A549 treated with ZK216348 at 1 μM for 4 hours (cell line): ENCODE measurements at places on chromosomes 3 and 15. TPM values are rescaled to one million over a fixed set of nuclear protein-coding genes. Genes with fewer than 3 reads are reported as not detected.

Gene RARB
- 5.0 to 9.4 TPM (median 7.9 TPM) in 5 replicates for total RNA-seq

Gene CLDN16
- 0.07 to 0.34 TPM in 2 of 5 replicates, not detected in the others for total RNA-seq

Gene ABHD2
- total RNA-seq: 85.5 to 185 TPM (median 119 TPM) in 5 replicates

Gene RTP3
- total RNA-seq: not detected in 5 replicates

Gene RPL14
- total RNA-seq: 727 to 823 TPM (median 727 TPM) in 5 replicates

Gene BSN
- 0.04 to 0.16 TPM (median 0.16 TPM) in 5 replicates for total RNA-seq

Gene CYP11A1
- not detected in 5 replicates for total RNA-seq

Gene PLA2G4D
- total RNA-seq: not detected in 5 replicates

Gene PARP15
- total RNA-seq: not detected in 5 replicates

Gene FGF7
- not detected in 5 replicates for total RNA-seq

Gene SCN11A
- total RNA-seq: 0.02 TPM in 2 of 5 replicates, not detected in the others

Gene STT3B
- 77.0 to 102 TPM (median 82.8 TPM) in 5 replicates for total RNA-seq

Gene SOX2
- 0.52 to 0.72 TPM (median 0.60 TPM) in 5 replicates for total RNA-seq

Gene SIDT1
- 0.42 to 0.90 TPM (median 0.58 TPM) in 5 replicates for total RNA-seq

Gene LRRC15
- total RNA-seq: 0.09 to 0.24 TPM (median 0.14 TPM) in 5 replicates

Gene LRRIQ4
- not detected in 5 replicates for total RNA-seq

Gene SERF2
- total RNA-seq: 463 to 694 TPM (median 684 TPM) in 5 replicates

Gene HYAL1
- total RNA-seq: 0.24 to 0.80 TPM (median 0.46 TPM) in 5 replicates

Gene SLC51B
- total RNA-seq: 13.1 to 18.9 TPM (median 15.7 TPM) in 5 replicates

Gene WDR93
- 0.09 to 0.64 TPM (median 0.18 TPM) in 5 replicates for total RNA-seq

Gene GORASP1
- 24.0 to 39.8 TPM (median 32.8 TPM) in 5 replicates for total RNA-seq

Gene C3orf49
- not detected in 5 replicates for total RNA-seq

Gene FBN1
- total RNA-seq: 6.5 to 7.1 TPM (median 7.0 TPM) in 5 replicates

Gene NR2E3
- 0.20 to 0.23 TPM in 2 of 5 replicates, not detected in the others for total RNA-seq

Gene ZNF860
- 0.90 to 2.3 TPM (median 1.4 TPM) in 5 replicates for total RNA-seq

Gene DISP2
- 0.25 to 3.3 TPM (median 1.6 TPM) in 5 replicates for total RNA-seq

Gene BMF
- 0.87 to 1.6 TPM (median 1.1 TPM) in 5 replicates for total RNA-seq

Gene MME
- not detected in 5 replicates for total RNA-seq

Gene ADAMTS17
- total RNA-seq: 0.18 to 0.34 TPM in 2 of 5 replicates, not detected in the others

Gene EPHA3
- total RNA-seq: not detected in 5 replicates

Gene PLSCR2
- total RNA-seq: not detected in 5 replicates

Gene SLC27A2
- total RNA-seq: 32.0 to 42.0 TPM (median 33.3 TPM) in 5 replicates

Gene EXD1
- total RNA-seq: not detected in 5 replicates

Gene TTBK2
- 0.90 to 2.9 TPM (median 2.0 TPM) in 5 replicates for total RNA-seq

Gene SOX14
- total RNA-seq: not detected in 5 replicates

Gene GOLGA6A
- 0.06 TPM in 1 of 5 replicates, not detected in the others for total RNA-seq

Gene PLA1A
- total RNA-seq: 0.21 to 0.38 TPM (median 0.21 TPM) in 5 replicates

Gene DAPK2
- total RNA-seq: 2.8 to 4.9 TPM (median 4.2 TPM) in 5 replicates

Gene POLR2M
- total RNA-seq: 30.0 to 68.7 TPM (median 58.6 TPM) in 5 replicates

Gene AHSG
- total RNA-seq: 0.18 to 0.29 TPM in 2 of 5 replicates, not detected in the others

Gene LRRC3B
- not detected in 5 replicates for total RNA-seq

Gene SERPINI1
- 2.1 to 3.5 TPM (median 3.1 TPM) in 5 replicates for total RNA-seq

Gene KBTBD12
- not detected in 5 replicates for total RNA-seq

Gene SNX22
- 0.59 to 1.1 TPM (median 0.78 TPM) in 5 replicates for total RNA-seq

Gene MORC1
- total RNA-seq: not detected in 5 replicates

Gene SYNPR
- total RNA-seq: not detected in 5 replicates

Gene ZSCAN2
- 11.3 to 14.6 TPM (median 13.7 TPM) in 5 replicates for total RNA-seq

Gene DUOX1
- not detected in 5 replicates for total RNA-seq

Gene CTXND1
- total RNA-seq: not detected in 5 replicates

Gene PLCD1
- total RNA-seq: 3.1 to 5.1 TPM (median 3.3 TPM) in 5 replicates

Gene GHSR
- not detected in 5 replicates for total RNA-seq

Gene MNS1
- 2.0 to 5.1 TPM (median 3.5 TPM) in 5 replicates for total RNA-seq

Gene PLS1
- total RNA-seq: 9.1 to 15.7 TPM (median 12.2 TPM) in 5 replicates

Gene PIGX
- total RNA-seq: 29.2 to 31.9 TPM (median 29.3 TPM) in 5 replicates
